ENCODE measurements at places on chromosomes 2 and 18.

DNA sequence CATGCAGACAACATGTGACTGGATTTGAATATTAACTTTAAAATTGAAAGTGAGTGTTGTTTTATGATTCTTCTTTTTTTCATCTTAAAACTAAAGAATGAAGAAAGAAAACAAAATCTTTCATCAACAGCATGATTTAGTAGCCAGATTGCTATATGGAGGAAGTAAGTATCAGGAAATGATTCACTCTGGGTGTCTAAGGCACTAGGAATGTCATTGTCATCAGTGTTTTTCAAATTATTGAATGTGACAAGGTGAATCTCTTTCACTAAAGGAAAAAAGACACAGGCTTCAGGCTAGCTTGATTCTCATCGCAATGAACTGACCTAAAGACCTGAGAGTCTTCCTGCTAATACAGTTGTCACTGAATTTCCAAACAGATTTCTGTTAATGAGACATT lies 430.1 kb downstream of the FBXO15 start:
- no peak for DNase-seq

DNA sequence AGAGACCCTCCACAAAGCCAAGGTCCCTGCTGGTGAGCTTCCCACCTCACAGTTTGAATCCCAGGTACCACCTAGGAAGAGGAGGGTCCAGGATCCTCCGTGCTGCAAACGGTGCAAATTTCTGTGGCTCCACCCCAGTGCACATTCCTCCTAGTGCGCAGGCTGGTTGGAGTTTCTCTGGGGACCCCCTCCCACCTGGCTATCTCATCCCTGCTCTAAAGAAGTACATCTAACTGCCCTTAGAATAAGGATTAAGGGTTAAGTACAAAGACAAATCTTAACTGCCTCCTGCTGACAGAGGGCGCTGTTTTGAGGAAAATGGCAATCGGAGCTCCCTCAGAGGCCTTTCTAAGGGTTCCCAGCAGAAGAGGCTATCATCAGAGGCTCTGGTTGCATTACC lies 109.6 kb upstream of the FSIP2 start:
- DNase-seq = no peak

DNA sequence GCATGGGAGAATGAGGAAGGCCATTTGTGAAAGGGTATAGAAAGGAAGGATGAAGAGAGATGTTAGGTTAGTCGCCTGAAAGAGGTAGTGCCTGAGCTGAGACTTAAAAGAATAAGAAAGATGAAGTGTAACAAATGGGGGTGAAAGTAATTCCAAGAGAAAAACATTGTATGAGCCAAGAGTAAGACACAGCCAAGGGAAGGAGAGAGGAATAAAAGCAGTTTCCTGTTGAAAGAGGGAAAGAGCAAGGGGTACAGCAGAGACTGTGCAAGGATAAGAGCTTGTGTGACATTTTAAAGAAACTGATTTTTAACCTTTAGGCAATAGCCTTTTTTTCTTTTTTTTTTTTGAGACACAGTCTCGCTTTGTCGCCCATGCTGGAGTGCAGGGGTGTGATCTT lies 4.8 kb upstream of the RBBP8 start:
- DNase-seq = no peak

DNA sequence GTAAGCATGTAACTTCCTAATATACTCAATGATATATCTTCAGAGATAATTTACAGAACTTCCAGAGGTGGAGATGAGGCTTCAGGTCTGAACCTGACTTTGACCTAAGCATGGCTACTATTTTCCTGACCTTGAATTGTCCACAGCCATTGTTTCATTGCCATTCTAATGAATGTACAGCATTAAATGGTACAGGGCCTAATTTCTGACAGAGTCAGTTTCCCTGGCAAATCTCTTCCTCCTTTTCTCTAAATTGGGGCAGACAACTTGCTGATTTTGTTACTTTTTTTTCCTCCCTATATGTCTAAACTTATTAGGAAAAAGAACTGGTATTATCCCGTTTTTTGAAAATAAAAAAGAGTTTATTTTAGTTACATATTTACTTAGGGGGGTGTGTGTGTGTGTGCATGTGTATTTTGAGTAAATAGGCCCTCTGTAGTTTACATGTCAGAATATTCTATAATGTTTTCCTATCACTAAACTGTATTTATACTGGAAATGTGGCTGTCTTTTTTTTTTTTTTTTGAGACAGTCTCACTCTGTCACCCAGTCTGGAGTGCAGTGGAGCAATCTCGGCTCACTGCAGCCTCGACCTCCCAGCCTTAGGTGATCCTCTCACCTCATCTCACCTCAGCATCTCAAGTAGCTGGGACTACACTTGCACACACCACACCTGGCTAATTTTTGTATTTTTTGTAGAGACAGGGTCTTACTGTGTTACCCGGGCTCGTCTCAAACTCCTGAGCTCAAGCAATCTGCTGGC lies 43.3 kb upstream of the SCN9A start:
- no peak for DNase-seq

DNA sequence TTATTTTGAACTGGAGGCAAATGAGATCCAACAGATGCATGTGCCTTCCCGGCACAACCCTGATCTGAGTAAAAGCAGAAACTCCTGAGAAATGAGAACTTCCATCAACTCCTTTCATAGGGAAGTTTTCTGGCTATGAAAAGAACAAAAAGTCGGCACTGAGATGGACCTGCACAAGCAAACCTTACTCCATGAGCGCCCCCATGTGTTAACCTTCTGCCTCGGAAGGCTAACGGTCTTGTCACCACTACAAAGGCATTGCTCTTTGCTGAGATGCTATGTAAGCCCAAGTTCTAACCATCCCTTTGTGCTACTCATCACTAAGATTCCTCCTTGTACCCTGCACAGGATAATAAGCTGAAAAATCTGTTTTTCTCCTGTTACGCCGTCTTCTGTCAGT lies 57.3 kb upstream of the SULT1C3 start:
- DNase-seq = peak; percentile 22

- DNase-seq = no peak
Measured at GRCh38 chr18:74831571-74832250, 234.0 kb downstream of the ZNF407 start.

DNA sequence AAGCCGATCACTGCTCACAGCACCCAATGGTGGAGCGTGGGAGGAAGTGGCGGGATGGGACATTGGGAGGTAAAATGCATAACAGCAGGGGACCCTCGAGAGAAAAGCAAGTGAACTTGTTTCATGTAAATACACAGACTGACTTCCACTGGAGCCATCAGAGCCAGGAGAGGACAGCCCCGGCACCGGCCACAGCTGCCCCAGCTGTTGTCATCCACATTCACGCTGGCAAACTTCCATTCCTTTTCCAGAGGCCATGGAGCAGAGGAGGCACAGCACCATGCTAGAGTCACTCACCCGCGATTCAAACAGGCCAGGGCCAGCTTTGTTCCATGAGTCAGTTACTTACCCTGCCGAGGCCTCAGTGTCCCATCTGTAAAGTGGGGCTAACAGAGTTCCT lies 610.9 kb upstream of the SALL3 start:
- DNase-seq = no peak

DNA sequence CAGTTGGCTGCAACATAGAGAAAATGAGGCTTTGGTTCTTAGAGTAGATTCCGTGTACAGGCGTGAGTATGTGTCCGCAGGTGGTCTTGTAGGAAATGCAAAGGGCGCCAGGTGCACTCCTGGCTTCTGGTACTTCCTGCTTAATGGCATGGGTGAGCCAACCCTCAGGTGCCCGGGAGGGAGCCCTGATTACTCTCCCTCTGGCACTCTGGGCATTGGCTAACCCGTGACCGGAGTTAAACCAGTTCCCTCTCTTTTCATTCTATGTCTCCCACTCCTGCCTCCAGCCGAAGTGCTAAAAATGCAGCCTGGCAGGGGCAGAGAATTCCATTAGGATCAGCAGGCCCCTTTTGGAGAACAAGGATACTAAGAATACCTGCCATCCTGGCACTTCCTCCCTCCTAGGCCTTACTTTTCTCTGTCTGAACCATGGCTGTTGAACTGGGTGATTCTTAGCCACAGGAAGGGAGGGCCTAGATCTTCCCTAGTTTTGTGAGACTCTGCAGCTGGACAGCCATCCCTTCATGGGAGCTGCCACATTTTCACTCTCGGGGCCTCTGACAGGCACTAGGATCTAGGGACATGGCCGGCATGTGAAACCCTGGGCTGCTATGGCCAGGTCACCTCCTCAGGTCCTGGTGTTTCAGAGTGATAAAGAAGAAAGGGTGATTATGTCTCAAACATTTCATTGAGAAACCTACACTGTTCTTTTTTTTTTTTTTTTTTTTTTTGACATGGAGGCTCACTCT lies 6.5 kb downstream of the MERTK start:
- DNase-seq = no peak

DNA sequence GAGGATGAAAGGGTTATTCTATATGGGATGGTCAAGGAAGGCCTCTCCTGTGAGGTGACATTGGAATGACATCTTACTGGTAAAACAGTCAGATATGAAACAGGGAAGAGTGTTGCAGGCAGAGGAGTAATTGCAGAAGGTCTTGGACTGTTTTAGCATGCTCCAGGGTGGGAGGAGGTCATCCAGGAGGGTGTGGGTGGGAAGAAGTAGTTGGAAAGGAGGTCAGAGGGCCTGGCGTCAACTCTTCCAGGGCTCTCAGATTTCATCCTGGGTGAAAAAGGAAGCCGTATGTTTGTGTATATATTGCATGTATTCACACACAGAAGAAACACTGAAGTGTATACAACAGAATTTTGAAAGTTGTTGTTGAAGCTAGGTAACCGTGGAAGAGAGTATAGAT lies 48.2 kb downstream of the ATP9B start:
- no peak for DNase-seq

DNA sequence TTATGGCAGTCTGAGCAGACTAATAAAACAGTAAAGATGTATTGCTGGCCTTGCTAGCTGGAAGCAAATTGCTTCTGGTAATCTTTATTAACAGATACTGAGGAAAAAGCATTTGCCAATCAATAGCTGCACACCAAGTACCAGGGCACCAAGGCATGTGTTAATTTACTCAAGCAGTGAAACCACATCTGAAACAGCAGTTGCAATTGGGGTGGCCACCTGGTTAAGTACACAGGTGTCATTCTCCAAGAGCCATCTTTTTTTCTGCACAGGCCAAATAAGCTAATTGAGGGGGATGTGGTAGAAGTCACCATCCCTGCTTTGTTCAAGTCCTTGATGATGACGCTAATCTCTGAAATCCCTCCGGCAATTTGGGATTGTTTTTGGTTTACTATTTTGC lies 8.6 kb upstream of the SEH1L start:
- DNase-seq = no peak

- DNase-seq = no peak
Measured at GRCh38 chr2:27174638-27175037, 25.8 kb downstream of the TCF23 start.

DNA sequence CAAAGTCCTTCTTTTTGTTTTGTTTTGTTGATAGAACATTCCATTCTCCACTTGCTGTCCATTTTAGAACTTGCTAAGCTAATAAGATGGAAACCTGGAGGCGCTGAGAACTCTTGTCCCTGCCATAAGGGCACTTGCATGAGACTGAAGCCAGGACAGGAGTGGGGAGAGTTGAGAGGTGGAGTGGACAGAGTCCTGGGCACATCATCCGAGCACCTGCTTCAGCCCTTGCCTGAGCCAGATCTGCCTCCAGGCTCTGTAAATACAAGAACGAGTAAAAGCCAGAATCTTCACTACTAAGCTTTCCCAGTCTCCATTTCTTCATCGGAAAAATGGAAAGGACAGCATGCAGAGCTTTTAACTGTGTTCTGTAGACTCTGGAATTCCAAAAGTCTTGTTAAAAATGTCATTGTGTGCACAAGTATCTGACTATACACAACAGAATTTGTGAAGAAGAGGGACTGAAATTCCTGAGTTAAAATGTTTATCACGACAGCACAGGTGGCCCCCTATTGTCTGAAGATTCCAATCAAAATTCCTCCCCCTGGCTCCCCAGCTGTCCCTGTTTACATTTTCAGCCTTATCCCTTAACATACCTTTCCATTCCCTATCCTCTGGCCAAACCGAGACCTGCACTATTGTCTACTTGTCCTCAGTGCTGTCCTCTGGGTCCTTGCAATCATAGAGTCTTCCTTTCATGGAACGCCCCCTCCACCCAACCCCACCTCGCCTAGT lies 498.2 kb upstream of the TNP1 start:
- no peak for DNase-seq

DNA sequence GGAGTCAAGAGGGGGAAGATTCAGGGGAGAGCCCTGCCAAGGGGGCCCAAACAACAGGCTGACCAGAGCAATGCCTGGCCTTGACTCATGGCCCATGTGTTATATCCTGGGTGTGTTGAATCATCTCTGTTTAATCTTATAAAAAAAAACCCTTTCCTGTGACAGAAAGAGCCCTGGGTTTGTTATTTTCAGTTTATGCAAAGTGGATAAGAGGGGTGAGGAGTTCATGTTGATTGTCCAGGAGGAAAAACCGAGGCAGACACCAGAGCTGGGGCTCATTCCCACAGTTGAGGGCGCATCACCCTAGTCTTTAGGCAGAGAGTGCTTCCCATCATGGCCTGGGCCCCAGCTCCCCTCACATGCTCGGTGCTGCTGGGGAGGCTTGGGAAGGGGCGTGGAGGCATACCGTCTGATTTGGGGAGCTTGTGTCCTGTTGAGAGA lies 30.9 kb upstream of the IL37 start:
- no peak for DNase-seq

DNA sequence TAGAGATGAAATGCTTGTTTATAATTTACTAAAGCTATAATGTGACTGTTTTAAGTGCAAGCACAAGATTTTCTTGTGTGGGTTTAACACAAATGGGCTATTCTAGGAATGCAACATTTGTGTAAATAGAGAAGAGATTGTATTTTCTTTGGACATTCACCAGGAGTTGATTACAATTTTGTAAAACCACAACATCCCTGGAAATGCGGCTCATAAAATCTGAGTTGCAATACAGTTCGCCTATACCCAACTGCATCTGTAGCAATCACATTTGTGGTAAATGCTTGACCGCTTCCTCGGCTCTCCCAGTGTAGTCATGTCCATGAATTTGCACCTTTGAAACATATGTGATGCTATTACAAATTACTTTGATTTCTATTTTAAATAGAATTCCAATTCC lies 348.7 kb upstream of the CDH20 start:
- no peak for DNase-seq

GRCh38 chr2:47091118-47091517 lies 64.0 kb downstream of the STPG4 start:
- DNase-seq = no peak

- DNase-seq = no peak
Measured at GRCh38 chr2:70516596-70516995, 37.0 kb downstream of the TGFA start.
